ENCODE measurements at places on chromosomes 1 and 21. TPM values are rescaled to one million over a fixed set of nuclear protein-coding genes. Genes with fewer than 3 reads are reported as not detected.

Gene RUSC1
- 34.0 TPM for total RNA-seq

Gene ZNF648
- 0.34 TPM for total RNA-seq

Gene TMCC2
- total RNA-seq, result 1.5 TPM

Gene TNNT2
- 3.5 TPM for total RNA-seq

Gene TMEM53
- total RNA-seq, result 6.9 TPM

Gene FOXO6
- total RNA-seq, result 3.3 TPM

Gene IFNLR1
- total RNA-seq, result 6.6 TPM

Gene AQP10
- 0.27 TPM for total RNA-seq

DNA sequence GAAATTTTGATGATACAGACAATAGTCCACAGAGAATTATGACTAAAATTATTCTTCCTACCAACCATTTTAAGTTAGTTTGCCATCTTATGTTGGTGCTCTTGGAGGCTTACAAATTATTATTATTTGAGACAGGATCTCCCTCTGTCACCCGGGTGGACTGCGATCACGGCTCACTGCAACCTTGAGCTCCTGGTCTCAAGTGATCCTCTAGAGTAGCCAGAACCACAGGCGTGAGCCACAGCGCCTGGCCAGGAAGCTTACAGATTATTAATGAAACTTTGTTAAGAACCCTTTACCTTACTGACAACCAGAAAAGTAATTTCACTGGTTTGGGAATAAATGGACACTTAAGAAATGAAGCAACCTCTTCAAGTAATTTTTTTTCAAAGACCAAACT, 8.0 kb upstream of the DNAJB4 start:
- H3K27ac ChIP-seq, result no peak overlapping the region
- H3K36me3 ChIP-seq, result no peaks in the 10 kb centered on the region
- no peaks in the 10 kb centered on the region for H3K27me3 ChIP-seq
- no peak overlapping the region for H3K4me3 ChIP-seq

DNA sequence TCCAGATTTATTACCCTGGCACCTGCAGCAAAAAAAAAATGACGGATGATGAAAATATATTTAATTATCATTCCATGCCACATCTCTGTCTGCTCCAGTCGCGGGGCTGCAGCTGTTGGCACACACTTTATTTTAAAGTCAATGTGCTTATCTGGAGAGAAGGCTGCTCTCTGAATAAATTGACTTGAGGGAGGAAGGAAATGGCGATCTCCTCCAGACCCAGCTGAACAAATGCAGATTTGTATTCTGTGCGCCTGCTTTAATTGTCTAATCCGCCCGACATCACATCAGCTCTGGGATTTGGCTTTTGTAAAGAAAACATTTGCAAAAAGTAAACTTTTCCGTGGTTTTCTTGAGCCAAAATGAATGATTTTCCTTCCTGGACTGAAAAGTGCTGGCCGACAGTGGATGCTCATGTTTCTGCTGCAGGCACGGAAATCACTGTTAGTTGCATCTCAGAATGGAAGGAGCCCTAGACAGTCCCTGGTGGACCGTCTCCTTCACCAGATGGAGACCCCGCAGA, 150.2 kb downstream of the CAMTA1 start:
- no peak overlapping the region for H3K27ac ChIP-seq
- no peak for DNase-seq
- H3K4me3 ChIP-seq, result no peak overlapping the region
- H3K4me1 ChIP-seq, result no peaks in the 10 kb centered on the region
- H3K36me3 ChIP-seq, result no peaks in the 10 kb centered on the region

- no peaks in the 10 kb centered on the region for H3K36me3 ChIP-seq
- DNase-seq, result no peak
- H3K27me3 ChIP-seq, result no peaks in the 10 kb centered on the region
These were observed 13.6 kb upstream of the PKN2 start for GRCh38 chr1:88670462-88670861.

DNA sequence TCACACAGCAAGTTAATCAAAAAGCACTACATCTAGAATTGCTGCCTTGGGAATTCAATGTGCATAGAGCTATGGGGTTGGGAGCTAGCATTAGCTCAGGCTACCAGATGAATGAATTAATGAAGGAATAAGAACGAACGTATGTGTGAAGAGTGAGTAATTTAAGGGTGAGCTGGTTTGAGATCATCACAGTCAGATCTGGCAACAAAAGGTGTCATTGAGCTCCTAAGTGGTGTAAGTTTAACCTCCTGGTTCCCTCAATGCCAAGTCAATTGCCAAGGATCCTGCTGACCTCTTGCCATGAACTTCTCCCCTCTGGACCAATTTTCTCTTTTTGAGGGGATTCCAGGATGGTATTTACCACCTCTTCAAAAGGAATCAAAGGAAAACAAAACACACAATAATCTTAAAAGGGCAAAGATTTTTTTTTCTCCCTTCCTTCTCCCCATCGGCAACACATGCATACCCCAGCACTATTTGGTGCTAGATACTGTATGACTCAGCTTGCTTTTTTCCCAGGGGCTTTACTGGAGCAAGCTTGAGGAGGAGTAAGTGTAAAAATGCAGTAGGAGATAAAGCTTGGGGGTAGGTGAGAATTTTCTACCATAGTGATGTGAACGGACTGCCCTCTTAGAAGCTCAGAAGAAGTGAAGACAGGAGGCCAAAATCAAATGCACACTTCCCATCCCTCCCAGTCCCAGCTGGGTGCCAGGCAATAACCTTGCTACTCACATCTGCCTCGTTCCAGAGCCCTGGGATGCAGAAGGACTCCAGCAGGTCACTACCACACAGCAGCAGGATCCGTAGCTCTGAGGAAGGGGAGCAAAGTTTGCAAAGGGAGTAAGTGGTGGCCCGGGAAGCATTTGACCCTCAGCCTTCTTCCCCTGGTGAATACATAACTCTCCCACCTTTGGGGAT, 92.0 kb downstream of the LAMC2 start:
- H3K27me3 ChIP-seq, result no peaks in the 10 kb centered on the region
- DNase-seq, result no peak
- no peak overlapping the region for H3K27ac ChIP-seq
- no peaks in the 10 kb centered on the region for H3K36me3 ChIP-seq
- no peak overlapping the region for H3K4me3 ChIP-seq

DNA sequence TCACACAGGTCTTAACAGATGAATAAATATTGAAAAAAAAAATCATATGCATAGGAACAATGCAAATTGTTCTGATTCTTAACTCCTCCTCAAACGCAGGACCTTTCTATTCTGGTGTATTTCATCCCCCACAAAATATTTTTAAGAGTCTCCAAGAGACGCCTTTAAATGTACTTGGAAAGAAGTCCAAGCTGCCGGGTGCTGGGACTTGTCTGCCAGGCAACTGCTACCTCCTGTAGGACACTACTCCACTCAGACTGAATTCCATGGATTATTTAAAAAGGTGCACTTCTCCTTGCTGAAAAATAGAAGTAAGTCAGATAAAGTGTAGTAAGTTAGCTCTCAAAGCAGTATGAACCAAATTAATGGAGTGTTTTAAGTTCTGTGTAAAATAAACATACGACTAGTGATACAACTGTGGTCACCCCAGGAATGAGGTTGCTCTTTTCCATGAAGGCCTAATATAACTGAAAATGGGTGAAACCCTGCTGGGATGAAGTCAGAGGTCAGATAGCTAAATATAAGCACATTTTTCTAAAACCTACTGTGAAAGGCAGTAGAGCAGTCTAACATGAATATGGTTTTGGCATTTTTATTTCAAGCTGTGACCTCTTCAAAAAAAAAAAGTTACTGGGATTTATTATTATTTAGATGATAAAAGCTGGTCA, 189.2 kb upstream of the PBX1 start:
- no peak overlapping the region for H3K4me3 ChIP-seq
- H3K4me1 ChIP-seq, result no peaks in the 10 kb centered on the region
- H3K27ac ChIP-seq, result no peak overlapping the region
- H3K27me3 ChIP-seq, result no peaks in the 10 kb centered on the region
- H3K36me3 ChIP-seq, result no peaks in the 10 kb centered on the region

GRCh38 chr1:225258811-225259210, 169.0 kb downstream of the LBR start:
- no peak overlapping the region for H3K4me3 ChIP-seq
- H3K27me3 ChIP-seq, result no peaks in the 10 kb centered on the region
- no peaks in the 10 kb centered on the region for H3K36me3 ChIP-seq
- H3K4me1 ChIP-seq, result no peaks in the 10 kb centered on the region

DNA sequence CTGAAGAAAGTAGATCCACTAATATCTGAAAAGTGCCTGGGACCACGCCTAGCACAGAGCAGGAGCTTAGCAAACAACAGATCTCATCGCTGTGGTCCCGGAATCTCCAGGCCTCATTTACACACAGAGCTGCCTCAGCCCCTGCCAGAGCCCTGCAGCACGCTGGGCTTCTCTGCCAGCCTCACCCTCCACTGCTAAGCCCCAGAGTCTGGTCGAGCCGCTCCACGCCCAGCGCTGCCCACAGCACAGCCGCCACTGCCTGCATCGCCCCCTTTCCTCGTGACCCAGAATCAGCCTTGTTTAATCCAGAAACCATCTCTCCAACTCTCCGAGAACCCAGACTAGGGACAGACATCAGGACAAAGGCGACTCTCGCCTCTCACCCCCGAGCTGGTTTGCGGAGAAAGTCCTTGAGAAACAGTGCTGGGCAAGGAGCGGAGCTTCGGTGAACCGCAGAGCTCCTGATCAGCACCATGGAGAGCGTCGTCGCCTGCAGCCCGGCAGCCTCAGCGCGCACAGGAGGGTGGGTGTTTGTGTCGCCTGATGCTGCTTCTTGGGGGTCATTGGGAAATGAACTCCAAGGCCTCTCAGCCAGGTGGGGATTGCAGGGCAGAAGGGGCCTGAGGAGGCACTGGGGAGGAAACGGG, 145.1 kb downstream of the NPHP4 start:
- H3K27ac ChIP-seq, result no peak overlapping the region
- H3K4me3 ChIP-seq, result no peak overlapping the region
- H3K4me1 ChIP-seq, result no peaks in the 10 kb centered on the region
- no peaks in the 10 kb centered on the region for H3K36me3 ChIP-seq

GRCh38 chr1:243842978-243843511, 7.0 kb downstream of the AKT3 start:
- H3K4me1 ChIP-seq, result no peaks in the 10 kb centered on the region
- no peak for DNase-seq
- H3K36me3 ChIP-seq, result no peaks in the 10 kb centered on the region
- H3K27me3 ChIP-seq, result no peaks in the 10 kb centered on the region
- no peak overlapping the region for H3K4me3 ChIP-seq
- H3K27ac ChIP-seq, result no peak overlapping the region

- no peaks in the 10 kb centered on the region for H3K4me1 ChIP-seq
- no peak overlapping the region for H3K27ac ChIP-seq
- H3K36me3 ChIP-seq, result no peaks in the 10 kb centered on the region
- H3K4me3 ChIP-seq, result no peak overlapping the region
These were observed 203.6 kb downstream of the TGFB2 start for GRCh38 chr1:218548764-218549163.

DNA sequence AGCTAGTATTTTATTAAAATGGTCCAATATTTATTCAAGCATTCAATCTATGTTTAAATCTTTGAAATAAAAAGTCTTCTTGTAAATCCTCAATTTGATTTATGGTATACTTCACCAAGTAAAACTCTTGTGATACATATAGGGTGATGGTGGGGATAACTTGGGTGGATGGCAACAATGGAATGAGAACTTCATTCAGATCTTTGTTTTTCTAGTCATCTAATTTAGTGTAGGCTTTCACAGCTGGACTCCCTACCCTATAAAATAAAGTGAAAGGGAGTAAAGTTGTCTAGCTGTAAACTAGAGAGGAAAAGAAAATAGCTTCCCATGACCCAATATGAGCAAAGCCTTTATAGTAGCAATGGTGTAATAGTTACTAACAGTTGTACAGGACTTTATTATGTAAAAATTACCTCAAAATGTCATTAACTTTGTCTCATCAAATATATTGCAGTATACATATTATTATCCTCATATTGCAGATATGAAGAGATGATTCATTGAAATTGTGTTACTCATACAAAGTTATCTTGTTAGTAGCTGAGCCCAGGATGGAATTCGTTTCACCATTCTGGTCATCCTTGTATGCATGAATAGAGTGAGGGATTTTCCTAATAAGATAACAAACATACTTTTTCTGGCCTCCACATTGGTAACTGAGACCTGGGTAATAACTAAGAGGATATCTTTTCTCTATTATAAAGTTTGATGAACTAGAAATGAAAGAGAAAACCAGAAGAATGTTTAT, 1377.7 kb upstream of the ADGRL4 start:
- H3K27me3 ChIP-seq, result no peaks in the 10 kb centered on the region
- H3K4me1 ChIP-seq, result no peaks in the 10 kb centered on the region
- no peak overlapping the region for H3K4me3 ChIP-seq
- no peaks in the 10 kb centered on the region for H3K36me3 ChIP-seq
- DNase-seq, result no peak
- H3K27ac ChIP-seq, result no peak overlapping the region

- no peaks in the 10 kb centered on the region for H3K36me3 ChIP-seq
- H3K27ac ChIP-seq, result no peak overlapping the region
- no peaks in the 10 kb centered on the region for H3K27me3 ChIP-seq
- DNase-seq, result no peak
- no peaks in the 10 kb centered on the region for H3K4me1 ChIP-seq
These were observed 85.2 kb upstream of the PPM1J start for GRCh38 chr1:112800289-112800688.

DNA sequence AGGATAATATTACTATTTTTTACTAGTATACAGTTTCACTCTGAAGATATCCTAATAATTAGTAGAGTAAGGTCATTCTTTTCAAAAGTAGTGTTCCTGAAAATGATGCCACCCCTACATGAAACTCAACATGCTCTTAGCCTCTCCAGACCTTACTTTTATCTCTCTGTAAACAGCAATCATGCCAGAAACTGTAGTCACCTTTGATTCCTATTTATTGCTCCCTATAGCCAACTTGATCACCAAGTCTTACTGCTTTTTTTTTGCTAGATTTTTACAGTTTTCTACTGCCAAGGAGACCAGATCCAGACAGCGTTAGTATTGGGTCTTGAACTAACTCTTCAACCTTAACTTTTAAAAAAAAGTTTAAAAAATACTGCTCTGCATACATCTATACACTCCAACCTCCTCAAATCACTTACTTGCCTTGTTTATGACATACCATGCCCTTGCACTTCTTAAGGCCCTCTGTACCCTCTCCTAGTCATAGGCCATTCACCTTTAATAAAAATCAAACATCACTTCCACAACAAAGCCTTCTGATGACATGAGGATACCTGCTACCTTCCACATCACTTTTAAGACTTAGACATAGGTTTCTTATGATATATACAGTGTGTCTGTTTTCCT, 36.1 kb downstream of the ZNHIT6 start:
- no peak overlapping the region for H3K4me3 ChIP-seq
- no peaks in the 10 kb centered on the region for H3K36me3 ChIP-seq

DNA sequence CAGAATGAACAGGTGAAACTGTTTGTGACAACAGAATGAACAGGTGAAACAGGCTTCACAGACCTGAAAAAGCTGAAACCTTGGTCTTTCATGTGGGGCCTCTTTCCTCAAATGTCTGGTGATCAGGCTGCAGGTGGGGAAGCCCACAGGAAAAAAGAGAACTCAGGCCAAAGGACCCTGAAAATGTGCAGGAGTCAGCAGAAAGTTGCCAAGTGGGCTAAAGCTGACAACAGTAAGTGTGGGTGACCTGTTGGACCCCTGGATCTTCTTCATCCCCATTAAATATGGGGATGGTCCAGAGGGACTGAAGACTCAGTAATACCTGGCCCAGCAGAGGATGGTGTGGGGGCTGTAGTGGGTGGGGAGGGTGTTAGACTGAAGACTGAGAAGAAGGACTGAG, 9.1 kb upstream of the CHIT1 start:
- no peaks in the 10 kb centered on the region for H3K36me3 ChIP-seq
- no peak overlapping the region for H3K27ac ChIP-seq
- no peak for DNase-seq
- no peaks in the 10 kb centered on the region for H3K27me3 ChIP-seq
- H3K4me1 ChIP-seq, result no peaks in the 10 kb centered on the region
